ENCODE measurements at places on chromosomes 12 and 14.

DNA sequence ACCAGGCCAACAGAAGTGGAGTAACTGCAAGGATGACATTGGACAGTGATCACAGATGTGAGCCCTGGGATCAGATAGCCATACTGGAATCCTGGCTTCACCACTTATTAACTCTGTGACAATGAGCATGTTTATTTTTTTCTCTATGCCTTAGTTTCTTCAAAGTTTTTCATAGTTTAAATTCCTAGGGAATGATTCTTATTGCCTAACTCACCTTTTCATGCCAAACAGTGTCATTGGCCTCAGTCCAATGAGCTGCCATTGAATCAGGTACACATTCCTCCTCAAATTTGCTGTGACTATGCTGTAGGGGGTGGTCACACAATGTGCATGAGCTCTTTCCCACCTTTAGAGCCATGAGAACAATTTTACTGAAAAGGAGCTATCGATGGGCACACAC, 342.3 kb downstream of the SYT1 start:
- DNase-seq, result no peak

DNA sequence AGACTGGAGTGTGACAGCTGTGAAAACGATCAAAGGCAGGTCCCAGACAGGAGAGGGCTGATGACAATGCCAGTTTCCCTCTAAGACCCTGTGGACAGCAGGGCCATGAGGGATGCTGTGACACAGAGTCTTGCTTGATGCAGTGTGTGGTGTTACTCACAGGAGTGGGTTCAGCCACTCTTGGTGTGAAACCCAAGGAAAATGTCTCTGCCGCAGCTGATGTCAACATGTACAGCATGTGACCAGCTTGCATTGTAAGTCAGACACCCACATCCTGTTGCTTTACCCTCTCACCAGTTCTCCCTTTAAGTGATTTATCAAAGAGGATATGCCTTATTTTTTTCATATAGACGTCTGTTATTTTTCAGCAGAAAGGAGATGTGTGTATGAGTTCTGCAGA, 268.6 kb downstream of the BTG1 start:
- peak; percentile 42 for DNase-seq

DNA sequence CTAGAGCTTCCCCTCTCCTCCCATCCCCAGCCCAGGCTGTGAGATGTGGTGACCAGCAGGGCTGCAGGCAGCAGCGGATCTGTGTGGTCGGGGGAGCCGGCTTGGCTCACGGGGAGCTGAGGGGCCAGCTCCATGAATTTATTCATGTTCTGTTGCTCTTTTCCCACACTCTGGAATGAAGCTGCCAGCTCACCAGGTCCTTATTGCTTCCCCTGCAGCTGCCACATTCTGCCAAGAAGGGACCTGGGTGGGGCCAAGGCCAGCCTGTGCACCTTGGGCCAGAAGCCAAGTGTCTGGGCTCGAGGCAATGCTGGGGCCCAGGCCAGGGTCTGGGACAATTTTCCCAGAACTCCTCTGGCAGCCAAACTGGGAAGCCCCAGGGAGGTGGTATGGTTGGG, 2.5 kb upstream of the C1QL4 start:
- no peak for DNase-seq

DNA sequence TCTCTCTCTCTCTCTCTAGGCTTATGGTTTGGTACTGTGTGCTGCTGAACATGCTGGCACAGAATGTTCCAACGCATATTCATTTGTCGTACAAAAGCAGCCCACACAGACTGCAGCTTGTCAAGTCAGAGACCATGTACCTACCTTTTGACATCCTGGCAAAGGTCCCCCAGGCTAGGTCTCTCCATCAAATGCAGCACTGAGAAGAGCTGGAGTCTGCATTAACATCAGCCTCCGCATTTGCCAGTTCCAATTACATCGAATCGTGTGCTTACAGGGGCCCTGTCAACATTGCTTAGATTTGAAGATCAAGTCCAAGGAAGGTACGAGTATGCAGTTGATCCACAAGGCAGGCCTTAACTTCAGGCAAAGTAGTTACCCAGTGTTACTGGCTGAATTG, 47.9 kb downstream of the GPR135 start:
- no peak for DNase-seq

- no peak for DNase-seq
Measured at GRCh38 chr12:104684884-104685283, 228.1 kb downstream of the CHST11 start.

- DNase-seq, result no peak
Measured at GRCh38 chr14:100028990-100029677, 36.1 kb upstream of the EVL start.

GRCh38 chr12:48973531-48973930, 2.0 kb upstream of the WNT10B start:
- DNase-seq, result no peak

- DNase-seq, result no peak
Measured at GRCh38 chr14:65703996-65704395, 291.5 kb downstream of the FUT8 start.

- DNase-seq, result no peak
Measured at GRCh38 chr12:81085832-81086231, 8.0 kb downstream of the ACSS3 start.

GRCh38 chr14:64060199-64060545, 207.4 kb downstream of the SYNE2 start:
- no peak for DNase-seq

GRCh38 chr12:98208816-98209215, 306.6 kb upstream of the TMPO start:
- DNase-seq, result no peak

DNA sequence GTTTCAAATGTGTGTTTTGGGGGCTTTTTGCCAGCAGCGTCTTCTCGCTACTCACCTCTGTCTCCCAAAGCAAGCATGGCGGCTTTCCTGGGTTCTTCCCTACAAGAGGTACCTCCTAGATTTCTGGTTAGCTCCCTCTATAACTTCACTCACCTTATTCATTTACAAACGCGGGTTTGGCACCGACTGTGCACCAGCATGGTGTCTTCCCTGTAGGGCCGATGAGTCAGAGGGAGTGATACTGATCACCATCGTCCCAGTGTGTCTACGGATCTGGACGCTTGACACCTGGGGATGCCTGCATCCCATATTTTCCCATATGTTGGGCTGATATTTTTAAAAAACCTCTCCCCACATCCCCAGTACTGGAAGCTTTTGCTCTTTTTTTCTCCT, 8.0 kb upstream of the SERPINA12 start:
- DNase-seq, result no peak

- no peak for DNase-seq
Measured at GRCh38 chr14:53019406-53019805, 68.6 kb upstream of the FERMT2 start.

- DNase-seq, result no peak
Measured at GRCh38 chr12:56816491-56816890, 53.4 kb downstream of the HSD17B6 start.

DNA sequence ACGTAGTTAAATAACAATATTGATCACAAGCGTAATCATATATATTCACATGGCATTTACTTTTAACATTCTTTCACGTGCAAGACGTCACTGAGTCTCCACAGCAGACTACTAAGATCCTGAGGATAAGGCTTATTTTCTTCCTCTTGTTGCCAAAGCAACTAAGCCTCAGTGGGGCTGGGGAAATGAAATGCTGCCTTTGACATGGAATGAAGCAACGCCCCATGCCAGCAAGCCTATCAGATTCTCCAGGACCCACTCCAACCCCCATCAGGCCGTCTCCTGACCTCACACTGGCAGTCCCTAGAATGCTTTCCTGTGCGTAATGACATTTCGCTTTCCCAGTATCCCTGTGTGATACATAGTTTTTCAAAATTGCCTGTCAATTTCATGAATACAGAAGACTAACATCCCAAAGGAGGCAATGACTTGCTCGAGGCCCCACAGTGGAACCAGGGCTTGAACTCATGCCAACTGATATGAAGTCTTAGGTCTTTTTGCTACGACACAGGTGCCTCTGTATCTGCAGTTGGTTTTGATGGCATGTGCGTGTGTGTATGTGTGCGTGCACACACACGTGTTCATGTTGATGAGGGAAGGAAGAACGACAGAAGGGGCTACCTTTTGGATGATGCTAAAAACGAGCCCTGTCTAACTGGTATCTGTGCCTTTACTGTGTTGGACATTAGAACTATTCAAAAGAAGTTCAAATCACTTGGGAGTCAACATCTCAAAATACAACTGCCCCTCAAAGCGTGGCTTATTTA, 239.1 kb downstream of the VRK1 start:
- no peak for DNase-seq

GRCh38 chr12:120115692-120116440, 687 bp downstream of the RAB35 start:
- no peak for DNase-seq

GRCh38 chr14:66228267-66228970, 257.8 kb upstream of the CCDC196 start:
- no peak for DNase-seq

DNA sequence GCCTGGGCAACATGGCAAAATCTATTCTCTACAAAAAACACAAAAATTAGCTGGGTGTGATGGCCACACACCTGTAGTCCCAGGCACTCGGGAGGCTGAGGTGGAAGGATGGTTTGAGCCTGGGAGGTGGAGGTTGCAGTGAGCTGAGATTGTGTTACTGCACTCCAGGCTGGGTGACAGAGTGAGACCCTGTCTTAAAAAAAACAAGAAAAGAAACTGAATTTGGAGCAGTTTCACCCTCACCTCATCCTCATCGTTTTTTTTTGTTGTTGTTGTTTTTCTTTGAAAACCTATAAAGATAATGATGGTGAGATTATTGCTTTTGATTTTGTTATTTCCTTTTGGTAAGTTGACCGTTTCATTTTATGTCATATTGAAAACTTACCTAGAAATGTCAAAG, 60.7 kb downstream of the SLC38A6 start:
- DNase-seq, result no peak

DNA sequence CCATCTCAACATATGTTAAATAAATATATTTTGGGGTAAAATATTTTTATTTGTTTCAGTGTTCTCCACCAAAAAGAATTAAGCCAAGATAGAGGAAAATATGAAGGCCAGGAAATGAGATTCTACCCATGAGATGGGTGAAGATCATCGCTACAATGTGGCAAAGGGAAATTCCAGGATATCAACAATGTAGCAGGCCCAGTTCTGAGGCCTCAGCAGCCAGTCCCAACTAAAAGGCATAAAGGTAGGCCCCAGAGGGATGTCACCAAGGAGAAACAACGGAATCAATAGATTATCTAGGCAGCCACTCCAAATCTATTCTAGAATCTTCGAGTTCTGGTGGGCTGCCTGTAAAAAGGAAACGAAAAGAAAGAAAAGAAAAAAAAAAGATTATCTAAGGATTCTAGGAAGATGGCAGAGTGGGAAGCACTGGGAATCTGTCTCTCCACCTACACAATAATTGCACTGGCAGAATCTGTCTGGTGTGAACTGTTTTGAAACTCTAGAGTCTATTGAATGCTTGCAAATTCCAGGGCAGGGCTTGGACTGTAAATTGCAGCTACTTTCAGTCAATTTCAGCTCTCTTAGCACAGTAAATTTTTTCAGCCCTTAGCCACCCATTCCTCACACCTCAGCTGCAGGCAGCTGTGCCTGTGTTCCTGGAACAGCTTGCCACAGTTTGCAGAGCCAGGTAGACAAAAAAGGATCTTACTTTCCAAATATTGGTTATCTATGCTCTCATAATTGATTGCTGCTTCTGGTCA, 33.1 kb upstream of the MMP19 start:
- no peak for DNase-seq

- DNase-seq, result no peak
Measured at GRCh38 chr14:72503696-72504368, 390.1 kb downstream of the DPF3 start.

DNA sequence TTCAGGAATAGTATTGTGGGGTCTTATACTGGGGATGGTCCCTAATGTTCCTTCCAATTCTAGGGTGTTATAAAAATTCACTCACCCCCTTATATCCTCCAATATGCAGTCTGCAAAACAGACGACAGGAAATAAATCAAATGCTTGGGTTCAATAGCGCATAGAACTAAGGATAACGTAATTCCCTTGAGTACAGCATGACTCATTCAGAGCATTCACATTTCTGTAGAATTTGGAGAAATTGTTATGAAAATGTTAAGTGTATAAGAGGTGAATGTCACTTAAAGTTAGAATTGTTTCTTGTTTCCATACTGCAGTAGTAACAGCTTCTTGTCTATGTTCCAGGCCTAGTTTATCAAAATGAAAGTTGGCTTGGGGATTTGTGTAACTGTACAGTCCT, 271.4 kb downstream of the RPS29 start:
- DNase-seq, result no peak

GRCh38 chr12:56724972-56725722, at the start of gene NACA:
TSS of gene NACA (minus strand) at chr12:56725299. CDS start at chr12:56724521, 778 bp downstream.
- DNase-seq, result peak; percentile 100

DNA sequence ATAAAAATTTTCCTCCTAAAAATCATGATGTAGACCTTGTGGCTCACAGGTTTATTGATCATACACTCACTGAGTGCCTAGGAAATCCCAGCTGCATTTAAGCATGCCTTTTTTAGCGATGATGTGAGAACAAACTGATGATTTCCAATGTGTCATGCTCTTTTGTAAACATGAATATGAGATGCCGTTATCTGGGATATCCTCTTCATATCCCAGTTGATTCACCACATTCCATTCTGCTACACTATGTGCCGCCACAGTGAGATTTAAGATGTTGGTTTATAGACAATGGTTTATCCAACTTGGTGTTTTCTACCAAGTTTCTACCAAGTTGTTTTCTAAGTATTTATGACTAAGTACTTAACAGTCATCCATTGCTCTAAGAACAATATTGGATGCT, 5.2 kb downstream of the OR4E1 start:
- DNase-seq, result no peak

- no peak for DNase-seq
Measured at GRCh38 chr12:133203344-133204263, 22.3 kb downstream of the ZNF268 start.

DNA sequence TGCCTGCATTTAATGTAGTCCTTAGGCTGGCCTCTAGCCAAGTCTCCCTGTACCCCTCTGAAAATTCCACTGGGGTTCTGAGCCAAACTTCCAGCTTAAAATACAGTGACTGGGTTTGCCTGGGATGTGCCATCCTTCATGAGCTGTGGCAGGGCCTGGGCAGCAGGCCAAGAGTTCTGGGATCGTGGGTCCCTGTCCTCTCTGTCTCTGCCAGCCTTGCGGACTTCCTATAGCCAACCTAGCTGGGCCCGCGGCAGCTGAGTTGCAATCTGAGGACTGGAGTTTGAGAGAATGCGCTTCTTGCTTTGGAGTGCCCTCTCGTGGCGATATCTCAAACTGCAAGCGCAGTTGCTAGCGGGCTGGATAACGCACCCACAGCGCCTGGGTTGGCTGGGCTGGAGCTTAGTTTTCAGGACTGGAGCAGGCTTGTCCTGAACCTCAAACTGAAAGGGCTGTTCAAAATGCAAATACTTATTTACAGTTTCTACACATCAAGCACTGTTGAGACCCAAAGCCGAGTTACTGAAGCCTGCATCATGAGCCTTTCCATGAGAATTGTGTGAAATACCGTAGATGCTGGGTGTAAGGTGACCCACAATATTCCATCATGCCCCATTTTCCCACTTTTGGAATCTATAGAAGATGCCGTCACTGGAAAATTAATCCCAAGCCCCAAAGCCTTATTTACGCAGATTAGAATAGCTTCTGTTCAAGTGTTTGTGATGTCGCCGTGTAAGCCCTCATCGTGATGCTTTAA, 7.3 kb upstream of the IFI27L2 start:
- DNase-seq, result peak; percentile 95
